ENCODE measurements at places on chromosomes 2 and 18.

DNA sequence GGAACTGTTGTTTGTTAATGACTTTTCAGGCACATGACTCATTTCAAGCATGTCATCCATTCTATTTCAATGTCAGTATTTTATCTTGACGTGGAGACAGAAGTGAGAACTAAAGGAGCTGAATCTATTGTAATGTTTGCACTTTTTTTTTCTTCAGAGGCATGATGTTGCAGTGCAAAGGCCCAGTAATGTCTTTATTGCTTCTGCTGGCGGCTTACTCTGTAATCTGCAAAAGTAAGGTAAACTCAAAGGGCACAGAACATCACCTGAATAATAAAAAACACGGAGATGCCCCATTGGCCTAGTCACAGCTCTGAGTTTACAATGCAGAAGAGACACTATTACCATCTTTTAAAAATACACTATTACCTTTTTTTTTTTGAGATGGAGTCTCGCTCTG lies 2.4 kb upstream of the CNNM3 start:
- DNase-seq, result no peak

- no peak for DNase-seq
Observed at GRCh38 chr2:238761868-238762267, 86.0 kb upstream of the TWIST2 start.

- no peak for DNase-seq
Observed at GRCh38 chr2:198558176-198558575, 753.8 kb downstream of the PLCL1 start.

DNA sequence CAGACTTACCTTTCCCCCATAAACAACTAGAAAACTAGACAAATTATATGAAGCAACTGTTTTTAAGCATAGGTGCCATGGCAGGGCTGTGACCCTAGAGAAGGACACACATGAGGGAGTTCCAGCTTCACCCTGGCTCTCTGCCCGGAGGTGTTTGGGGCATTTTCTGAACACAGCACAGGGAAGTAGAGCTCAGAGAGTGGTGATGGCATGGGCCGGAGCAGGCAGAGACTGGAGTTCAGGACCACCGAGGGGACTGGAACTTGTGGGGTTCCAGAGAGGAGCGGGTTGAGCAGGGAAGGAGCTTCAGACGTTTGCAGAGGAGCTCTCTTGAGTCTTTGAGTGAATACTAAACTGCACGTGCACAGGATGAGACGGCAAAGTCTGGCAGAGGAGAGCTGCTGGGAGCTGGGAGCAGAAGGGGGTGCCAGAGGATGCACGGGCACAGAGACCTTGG lies 26.5 kb upstream of the KLF11 start:
- no peak for DNase-seq

- DNase-seq, result no peak
Observed at GRCh38 chr18:69956665-69957620, 9.3 kb upstream of the CD226 start.

DNA sequence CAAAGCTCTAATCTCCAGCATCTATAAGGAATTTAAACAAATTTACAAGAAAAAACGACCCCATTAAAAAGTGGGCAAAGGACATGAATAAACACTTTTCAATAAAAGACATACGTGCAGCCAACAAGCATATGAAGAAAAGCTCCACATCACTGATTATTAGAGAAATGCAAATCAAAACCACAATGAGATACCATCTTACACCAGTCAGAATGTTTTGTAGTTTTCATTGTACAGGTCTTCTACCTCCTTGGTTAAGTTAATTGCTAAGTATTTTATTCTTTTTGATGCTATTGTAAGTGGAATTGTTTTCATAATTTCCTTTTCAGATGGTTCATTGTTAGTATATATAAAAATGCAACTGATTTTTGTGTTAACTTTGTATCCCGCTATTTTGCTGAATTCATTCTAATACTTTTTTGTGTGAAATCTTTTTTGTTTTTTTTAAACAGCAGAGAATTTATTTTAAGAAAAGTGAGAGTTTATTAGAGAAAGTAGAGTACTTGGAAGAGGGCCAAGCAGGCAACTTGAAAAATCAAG lies 40.7 kb downstream of the SLC39A10 start:
- no peak for DNase-seq
